Stimulated activated CD8-positive, alpha-beta memory T cell treated with anti-CD3 and anti-CD28 coated beads, Interleukin-7, amount 100 ng/mL, for 4 hours (primary cell): ENCODE measurements at places on chromosomes 3 and 15.

DNA sequence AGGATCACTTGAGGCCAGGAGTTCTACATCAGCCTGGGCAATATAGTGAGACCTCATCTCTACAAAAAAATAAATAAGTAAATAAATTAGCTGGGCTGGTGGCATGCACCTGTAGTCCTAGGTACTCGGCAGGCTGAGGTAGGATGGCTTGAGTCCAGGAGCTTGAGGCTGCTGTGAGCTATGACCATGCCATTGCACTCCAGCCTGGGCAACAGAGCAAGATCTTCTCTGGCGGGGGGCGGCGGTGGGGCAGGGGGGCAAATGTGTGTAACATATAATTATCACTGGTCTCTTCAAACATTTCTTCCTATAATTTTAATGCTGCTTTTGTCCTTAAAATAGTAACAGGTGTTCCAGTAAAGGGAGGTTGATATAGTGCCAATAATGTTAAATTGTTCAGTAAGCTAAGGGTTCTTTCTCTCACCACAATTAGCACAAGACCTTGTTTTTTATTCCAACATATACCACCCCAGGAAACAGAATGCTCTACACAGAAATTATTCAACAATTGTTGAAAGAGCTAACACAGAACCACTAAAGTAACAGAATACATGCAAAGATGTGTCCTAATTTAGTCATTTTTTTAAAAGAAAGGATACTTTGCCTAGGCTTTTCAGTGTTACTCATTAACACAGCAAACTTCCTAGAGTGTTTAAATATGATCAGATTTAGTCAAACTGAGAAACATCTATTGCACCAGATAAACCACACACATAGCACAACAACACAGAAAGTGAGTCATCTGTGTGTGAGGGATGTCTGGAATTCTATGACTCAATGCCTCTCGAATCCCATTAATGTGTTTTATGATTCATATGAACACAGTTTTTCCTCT is 29.1 kb downstream of the ANKRD28 start:
- DNase-seq = no peak

GRCh38 chr3:178950676-178951075 is 120.9 kb downstream of the ZMAT3 start:
- no peak for DNase-seq

DNA sequence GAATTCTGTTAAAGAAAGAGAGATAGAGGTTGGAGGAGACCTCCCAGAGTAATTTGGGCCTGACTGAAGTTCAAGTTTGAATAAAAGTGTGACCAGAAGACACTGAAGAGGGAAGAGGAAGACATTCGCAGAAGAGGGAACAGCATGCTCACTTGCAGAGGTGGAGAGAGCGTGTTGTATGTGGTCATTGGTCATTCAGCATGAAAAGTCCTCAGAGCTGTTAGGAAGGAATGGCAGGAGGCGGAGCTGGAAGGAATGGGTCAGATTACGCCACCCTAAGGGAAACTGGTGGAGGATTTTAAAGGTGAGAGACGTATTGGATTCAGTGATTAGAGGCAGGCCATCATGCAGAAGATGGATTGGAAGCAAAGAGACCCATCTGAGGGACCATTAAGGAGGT is 41.6 kb downstream of the IQCH start:
- DNase-seq = no peak

DNA sequence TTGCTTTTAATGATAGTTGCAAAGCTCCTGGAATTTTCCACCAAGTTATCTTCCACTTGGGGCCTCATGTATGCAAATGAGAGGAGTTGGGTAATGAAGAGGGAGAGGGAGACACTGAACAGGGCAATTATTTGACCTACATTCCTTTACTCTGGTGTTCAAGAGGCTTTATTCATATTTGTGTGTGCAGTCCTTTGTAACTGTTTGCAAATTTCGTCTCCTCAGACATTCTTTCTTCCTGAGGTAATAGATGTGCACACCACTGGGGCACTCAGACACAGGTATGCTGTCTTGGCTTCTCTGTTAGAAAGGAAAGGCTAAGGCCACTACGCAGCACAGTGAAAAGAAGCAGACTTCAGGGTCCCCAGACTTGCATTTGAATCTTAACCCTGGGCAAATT is 189.7 kb upstream of the IL12A start:
- no peak for DNase-seq

- no peak for DNase-seq
These were observed 1.3 kb upstream of the STAG1 start for GRCh38 chr3:136753326-136753939.

GRCh38 chr3:46848271-46849044 is 14.8 kb downstream of the MYL3 start:
- DNase-seq = no peak

- no peak for DNase-seq
These were observed 396.8 kb upstream of the AZI2 start for GRCh38 chr3:28745436-28745835.

GRCh38 chr3:173584838-173585831 is 187.6 kb downstream of the NLGN1 start:
- DNase-seq = no peak

DNA sequence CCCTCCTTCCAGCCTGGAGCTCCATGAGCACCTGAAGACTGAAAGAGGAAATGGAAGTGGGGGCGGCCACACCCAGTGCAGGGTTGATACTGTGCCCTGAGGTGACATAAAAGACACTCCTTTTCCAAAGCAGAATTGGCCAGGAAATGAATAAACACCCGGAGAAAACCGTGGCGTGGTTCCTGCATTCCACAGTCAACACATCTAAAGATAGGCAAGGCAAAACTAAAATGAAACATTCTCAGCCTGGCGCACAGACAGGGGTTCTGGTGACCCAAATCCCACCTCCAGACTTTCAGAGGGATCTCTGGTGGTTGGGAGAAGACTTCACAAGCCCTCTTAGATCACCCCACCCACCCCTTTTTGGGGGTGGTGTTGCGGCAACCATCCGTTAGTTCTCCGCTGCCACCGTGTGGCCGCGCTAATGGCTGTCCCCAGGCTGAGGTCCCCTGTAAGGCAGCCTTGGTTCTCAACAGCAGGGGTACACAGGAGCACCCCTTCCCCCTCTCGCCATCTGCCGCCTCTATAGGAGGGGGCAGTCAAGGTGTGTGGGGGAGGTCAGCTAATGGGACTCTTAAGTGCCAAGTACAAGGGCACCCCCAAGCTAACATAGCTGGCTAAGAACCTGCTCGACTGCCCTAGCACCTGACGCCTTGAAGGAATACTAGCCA is 2.5 kb upstream of the MST1R start:
- DNase-seq = no peak

GRCh38 chr3:69766638-69767037 is 27.4 kb downstream of the MITF start:
- DNase-seq = no peak

- DNase-seq = no peak
These were observed 28.6 kb downstream of the IQSEC1 start for GRCh38 chr3:13044496-13045240.

DNA sequence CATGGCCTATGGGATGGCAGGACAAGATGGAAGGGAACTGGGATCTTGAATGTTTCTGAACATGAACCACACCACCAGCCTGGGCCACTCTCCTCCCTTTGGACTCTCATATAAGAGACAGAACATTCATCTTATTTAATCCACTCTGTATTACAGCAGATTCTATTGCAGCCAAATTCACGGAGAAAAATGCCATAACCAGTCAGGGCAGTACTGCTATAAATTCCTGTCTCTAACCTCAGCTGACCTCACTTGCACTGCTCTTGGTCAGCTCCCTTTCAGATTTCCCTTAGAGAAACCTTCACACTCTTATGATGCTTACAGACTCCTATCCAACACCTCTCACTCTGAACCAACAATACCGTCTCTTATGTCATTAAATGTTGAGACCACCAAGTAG is 101.4 kb downstream of the RYK start:
- no peak for DNase-seq

DNA sequence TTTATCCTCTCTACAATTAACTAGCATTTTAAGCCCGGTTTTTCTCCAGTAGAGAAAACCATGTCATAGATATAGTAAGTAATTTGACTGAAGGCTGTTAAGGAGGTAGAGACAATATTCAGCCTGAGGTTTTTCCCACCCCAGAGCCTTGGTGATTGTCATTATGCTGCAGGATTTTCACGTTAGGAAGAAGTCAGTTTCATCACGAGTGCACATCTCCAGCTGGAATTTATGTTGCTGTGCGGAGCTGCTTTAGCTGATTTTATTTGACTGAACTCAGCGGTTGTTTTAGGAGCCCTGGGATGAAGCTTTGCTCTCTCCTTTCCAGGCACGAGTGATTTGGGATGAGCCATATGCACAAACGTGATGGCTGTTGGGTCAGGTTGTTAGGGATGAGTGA is 271.3 kb upstream of the RGMA start:
- DNase-seq = no peak

DNA sequence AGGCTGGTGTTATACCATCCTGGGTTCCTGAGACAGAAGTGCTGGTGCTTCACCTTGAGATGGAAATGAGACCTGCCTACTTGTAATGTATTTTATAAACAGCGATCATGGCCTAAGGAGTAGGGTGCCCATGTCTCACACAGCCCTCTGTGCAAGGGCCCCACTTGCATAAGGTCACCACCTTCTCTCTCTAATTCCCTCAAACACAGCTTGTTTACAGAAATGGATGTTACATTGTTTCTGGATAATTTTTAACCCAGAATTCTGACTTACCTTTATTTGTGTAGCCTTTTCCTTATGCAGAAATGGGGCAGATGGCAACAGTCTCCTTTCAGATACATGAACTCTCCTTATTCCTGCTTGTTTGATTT is 95.1 kb upstream of the UMPS start:
- DNase-seq = no peak

DNA sequence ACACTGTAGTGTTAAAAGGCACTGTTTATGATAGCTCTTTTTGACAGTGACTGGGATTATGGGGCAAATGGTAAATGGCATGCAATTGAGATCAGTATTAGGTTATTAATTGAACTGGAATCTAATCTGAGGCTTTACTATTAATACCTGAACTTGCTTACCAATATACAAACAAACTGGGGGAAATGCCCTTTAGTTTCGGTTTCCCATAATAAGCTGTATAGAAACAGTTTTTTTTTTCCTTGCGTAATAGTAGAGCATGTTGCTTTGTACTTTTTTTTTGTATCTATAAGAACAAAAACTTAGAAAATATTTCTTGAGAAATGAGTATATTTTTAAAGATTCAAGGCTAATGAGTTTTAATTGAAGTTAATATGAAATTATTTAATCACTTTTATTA is 95.0 kb downstream of the FNDC3B start:
- DNase-seq = no peak

DNA sequence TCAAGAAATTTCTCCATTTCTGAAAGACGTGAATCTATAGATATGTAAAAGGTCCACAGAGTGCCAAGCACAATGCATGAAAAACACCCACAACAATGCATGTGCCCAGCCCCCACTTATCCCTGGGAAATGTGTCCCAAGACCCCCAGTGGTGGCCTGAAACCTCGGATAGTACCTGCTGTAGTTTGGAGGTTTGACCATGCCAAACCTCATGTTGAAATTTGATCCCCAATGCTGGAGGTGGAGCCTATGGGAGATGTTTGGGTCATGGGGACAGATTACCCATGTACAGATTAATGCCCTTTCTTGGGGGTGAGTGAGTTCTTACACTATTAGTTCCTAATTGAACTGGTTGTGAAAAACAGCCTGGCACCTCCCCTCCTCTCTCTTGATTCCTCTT is 21.4 kb upstream of the MYZAP start:
- no peak for DNase-seq

DNA sequence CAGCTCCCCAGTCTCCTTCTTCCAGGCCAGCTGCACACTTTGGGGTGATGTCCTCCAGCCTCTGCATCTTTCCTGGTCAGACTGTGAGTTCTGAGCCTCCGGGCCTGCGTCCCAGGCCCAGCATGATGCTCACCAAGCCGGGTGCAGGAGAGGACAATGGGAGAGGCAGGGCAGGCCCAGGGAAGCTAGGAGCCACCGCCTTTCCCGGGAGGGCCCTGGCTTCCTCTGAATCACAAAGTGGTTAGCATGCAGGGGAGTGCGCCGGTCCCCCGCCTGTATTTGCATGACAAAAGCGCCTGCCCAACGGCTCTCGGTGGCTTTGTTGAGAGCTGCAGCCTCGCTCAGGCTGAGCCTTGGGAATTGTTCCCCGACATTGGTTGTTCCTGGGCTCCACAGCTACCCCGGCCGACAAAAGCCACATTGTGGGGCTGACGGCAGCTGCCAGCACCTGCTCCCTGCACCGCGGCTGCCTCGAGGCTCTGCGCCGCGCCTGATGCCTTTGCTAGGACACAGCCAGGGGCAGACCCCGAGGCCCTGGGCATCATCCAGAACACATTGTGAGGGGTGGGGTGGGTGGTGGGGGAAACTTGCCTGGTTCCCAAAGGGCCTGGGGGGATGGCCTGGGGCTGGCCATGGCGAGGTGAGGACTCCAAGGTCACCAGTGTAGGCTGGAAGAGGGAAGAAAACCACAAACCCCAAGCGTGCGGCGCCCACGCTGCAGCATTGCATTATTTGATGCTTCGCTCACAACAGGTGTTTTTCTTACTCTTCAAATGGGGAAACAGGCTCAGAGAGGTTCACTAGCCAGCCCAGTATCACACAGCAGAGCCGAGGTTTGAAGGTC is 20.0 kb upstream of the KLF13 start:
- no peak for DNase-seq

DNA sequence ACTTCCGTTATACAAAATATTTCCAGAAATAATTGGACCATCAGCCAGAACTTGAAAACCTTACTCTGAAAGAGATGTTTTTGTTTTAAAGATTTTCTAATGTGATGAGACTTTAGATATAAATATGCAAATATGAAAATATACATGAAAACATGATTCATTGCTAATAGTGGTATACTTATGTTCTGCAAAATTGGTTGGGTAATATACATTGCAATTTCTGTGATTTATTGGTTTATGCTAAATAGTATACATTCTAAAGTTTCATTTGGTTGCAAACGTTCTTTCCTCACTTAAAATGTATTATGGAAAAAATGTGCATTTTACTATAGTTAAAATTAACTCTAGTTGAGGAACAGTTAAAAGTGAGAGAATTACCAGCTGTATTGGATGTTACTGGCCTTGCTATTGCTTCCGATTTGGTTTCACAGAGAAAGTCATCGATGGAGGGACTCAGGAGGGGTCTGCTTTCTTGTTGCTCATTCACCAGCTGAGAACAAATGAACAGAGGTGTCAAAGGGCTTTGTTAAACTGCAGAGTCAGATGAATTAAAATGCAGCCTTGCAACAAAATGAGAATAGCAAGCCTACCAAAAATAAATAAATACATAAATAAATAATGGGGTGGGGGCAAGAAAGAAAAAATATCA is 149.3 kb downstream of the PEX5L start:
- no peak for DNase-seq

DNA sequence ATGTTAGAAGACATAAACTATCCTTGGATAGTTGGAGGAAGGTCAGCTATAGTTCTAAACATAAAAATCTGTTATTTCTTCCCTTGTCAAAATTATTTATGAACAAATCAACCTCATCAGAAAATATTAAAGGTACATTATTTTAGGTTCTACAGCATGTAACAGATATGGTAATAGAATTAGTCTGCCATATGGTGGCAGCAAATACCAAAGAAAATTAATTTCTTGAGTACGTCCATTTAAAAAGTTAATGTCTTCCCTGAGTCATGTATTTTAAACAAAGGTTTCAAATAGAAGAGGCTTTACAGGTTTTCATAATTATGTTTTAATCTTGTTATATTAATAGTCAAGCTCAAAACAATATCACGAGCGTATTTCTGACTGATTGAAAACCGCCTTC is 17.9 kb upstream of the ANKRD28 start:
- no peak for DNase-seq
